ENCODE measurements at places on chromosomes 7 and 10.

DNA sequence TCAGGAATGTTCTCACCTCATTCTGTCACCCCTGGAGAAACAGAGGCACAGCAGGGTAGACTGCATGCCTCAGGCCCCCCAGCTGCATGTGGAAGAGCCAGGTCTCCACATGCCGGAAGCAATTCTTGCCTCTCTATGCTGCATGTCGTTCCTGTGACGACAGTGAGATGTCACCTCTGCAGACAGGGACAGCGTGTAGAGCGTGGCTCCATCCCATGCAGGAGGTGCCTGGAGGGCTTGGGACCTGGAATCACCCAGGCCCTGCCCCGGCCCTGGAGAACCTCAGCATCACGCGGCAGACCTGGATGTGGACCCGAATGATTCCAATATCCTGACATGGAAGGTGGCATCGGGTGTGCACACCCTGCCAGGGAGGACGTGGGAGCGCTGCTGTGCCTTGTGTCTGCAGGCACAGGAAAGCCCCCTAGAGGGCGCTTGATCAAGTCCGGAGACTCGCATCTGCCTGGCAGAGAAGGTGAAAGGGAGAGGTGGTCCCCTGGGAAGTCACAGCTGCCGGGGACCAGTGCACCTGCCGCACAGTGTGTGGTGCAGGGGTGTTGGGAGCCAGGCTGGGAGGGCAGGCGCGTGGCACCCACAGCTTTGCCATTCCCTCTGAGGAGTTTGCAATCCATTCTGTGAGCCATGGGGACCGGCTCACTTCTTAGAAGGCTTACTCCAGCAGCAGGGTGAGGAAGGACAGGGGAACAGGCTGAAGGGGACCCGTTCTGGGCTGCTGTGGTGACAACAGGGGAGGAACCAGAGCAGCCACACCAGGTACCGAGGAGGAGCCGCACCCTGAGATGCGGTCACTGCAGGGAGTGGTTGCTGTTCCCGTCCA is 45.3 kb upstream of the EN2 start:
- no peak for DNase-seq

DNA sequence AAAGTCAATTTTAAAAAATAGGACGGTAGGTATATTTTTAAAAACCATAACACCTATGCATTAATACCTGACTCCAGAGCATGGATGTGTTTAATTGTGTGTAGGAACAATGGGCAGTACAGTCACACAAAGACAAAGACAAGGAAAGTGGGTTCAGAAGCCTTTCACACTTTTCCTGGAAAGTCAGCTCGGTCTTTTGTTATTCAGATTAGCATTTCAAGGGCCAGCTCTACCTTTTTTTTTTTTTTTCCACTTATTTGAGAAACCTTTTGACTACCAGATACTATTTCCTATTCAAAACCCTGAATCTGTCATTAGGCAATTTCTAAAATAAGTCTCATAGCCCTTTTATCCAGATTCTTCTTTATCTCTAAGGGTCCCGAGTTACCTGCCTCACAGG is 401.9 kb downstream of the PARD3 start:
- DNase-seq: no peak

GRCh38 chr10:97519342-97519741 is 20.6 kb downstream of the UBTD1 start:
- DNase-seq: no peak

DNA sequence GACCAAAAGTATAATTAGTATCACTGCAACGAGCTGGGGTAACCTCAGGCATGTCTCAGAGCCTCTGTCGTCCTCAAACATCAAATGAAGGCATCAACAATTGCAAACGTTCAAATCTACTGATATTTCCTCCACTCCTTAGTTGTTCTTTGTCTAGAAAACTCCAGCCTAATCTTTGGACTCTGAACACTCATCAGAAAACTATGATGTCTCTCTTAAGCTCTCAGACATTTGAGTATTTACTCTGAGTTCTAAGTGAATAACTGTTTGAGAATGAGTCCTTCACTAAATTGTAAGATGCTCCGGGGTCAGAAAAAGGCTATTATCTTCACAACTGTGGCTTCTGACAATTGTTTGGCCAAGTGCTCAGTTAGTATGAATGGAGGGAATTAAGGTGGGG is 536.4 kb downstream of the NRG3 start:
- DNase-seq: no peak

- DNase-seq: no peak
Measured at GRCh38 chr10:48750019-48750418, 65.3 kb downstream of the WDFY4 start.

DNA sequence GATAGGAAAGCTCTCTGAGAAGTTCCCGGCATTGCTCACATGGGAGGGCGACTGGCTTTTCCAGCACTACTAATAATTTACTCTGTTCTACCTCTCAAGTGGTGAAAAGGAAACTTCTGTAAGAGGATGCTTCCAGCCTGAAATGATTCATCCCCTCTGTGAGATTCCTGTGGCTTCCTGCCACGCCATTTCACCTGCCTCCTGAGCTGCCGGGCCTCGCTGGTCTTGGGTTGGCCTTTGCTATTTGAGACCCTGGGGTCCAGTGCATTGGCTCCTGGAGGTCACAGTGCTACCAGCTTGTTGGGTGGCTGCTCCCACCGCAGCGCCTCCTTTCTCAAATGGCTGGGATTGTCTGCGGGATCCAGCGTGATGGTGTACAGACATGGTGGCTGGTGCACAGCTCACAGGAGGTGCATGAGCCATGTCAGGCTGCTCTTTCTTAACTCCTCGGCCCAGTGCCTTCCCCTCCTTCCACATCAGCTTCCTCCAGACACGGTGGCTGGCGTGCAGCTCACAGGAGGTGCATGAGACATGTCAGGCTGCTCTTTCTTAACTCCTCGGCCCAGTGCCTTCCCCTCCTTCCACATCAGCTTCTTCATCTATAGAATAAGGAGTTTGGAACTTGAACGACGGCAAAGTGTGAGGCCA is 42.9 kb upstream of the PCBD1 start:
- DNase-seq: no peak

GRCh38 chr10:75465450-75465827 is 34.0 kb downstream of the LRMDA start:
- no peak for DNase-seq

DNA sequence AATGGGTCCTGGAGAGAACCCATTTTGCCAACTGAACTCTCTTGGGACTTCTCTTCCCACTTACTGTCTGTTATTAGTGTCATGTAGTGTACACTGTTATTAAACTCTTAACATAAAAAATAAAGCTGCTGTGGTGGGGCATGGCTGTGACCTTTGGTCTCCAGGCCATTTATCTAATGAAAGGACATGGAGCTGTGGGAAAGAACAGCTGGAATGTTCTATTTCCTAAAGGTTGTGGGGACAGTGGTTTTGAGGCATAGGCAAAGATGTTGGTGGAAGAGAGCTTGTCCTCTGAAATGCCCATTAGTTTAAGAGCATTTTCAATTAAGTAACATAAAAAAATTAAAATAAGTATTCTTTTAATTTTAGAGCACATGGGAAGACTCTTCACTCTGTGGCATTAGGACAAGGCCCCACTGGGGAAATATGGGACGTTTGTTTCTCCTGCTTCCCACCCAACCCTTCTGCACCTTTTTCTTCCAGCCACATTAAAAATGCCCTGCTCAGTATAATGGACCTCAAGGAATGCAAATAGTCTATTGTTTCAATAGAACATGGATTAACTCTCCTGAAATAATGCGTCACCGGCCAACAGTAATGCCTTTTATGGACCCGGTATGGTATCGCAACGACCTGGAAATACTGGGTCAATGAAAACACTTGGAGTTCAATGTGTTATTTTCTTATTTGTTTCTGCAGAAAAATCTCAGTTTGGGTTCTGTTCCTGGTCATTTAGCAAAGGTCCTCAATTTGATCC is 149.6 kb downstream of the BUB3 start:
- DNase-seq: no peak

DNA sequence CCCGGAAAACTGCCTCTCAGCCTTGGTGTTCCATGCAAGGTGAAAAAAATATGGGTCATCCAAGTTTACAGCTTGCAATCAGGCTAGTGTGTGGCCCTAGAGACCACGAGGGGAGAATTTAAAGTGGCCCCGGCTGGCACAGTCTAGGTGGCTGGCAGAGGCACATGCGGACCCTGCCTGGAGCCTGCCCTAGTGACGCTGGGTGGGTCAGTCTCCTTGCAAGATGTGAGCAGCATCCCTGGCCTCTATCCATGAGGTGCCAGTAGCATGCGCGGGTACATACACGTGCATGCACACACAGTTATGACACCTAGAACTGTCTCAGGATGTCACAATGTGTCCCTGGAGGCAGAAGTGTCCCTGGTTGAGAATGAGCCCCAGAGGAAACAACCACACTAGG is 22.4 kb upstream of the ZNF716 start:
- DNase-seq: no peak
